ENCODE measurements at places on chromosomes 16 and 17. TPM values are rescaled to one million over a fixed set of nuclear protein-coding genes. Genes with fewer than 3 reads are reported as not detected.
A peak's percentile ranks its signal among the peaks of the same experiment; 100 is the strongest.

The OR1F1 gene
- polyA plus RNA-seq, result not detected

The MYO18A gene
- polyA plus RNA-seq, result 292 TPM

DNA sequence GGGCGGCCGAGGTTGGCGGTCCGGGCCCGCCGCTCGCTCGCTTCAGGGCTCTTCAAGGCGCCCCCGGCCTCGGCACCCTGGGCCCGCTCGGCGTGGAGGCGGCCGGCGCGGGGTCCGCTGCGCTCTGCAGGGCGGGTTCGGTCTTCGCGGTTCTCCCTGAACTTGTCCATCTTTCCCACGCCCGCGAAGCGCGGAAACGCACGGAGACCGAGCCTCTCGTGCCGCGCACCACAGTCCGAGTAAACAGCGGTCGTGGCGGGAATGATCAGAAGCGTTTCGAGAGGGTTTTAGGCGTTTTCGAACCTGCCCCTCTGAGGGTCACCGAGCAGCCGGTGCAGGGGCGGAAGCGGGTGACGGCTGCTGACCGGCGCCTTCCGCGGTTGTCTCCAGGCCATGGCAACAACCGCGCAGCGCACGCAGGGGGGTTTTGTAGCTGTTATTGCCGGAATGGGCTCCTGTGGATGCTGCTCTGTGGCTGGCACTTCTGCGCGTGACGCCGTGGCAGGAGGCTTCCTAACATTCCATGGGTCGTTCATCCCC lies 414 bp downstream of the NARF start:
- DNase-seq, result no peak

The KCNG4 gene
- 0.03 TPM for polyA plus RNA-seq

The APOBR gene
- 0.67 TPM for polyA plus RNA-seq

DNA sequence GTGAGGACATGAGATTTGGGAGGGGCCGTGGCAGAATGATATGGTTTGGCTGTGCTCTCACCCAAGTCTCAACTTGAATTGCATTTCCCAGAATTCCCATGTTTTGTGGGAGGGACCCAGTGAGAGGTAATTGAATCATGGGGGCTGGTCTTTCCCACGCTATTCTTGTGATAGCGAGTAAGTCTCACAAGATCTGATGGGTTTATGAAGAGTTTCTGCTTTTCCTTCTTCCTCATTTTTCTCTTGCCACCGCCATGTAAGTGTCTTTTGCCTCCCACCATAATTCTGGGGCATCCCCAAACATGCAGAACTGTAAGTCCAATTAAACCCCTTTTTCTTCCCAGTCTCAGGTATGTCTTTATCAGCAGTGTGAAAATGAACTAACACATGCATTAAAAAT lies 40.6 kb downstream of the CCT6B start:
- no peak for DNase-seq

GRCh38 chr16:88558457-88559442 lies 11.5 kb upstream of the ZC3H18 start:
- DNase-seq, result peak; percentile 56

The EPOP gene
- 0.51 TPM for polyA plus RNA-seq

DNA sequence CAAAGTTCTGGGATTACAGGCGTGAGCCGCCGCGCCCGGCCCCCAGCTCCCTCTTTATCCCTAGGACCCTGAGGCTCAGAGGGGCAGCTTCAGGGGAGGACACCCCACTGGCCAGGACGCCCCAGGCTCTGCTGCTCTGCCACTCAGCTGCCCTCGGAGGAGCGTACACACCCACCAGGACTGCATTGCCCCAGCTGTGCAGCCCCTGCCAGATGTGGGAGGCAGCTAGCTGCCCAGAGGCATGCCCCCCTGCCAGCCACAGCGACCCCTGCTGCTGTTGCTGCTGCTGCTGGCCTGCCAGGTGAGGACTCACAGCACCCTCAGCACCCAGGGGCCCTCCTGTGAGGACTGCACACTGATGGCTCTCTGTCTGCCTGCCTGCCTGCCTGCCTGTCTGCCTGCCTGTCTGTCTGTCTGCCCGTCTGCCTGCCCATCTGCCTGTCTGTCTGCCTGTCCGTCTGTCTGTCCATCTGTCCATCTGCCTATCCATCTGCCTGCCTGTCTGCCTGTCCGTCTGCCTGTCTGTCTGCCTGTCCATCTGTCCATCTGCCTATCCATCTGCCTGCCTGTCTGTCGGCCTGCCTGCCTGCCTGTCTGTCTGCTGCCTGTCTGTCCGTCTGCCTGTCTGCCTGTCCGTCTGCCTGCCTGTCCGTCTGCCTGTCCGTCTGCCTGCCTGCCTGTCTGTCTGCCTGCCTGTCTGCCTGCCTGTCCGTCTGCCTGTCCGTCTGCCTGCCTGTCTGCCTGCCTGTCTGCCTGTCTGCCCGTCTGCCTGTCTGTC lies 5.0 kb downstream of the GCGR start:
- DNase-seq, result no peak

The KCTD5 gene
- 24.4 TPM for polyA plus RNA-seq

- no peak for DNase-seq
Observed at GRCh38 chr16:77308163-77308561, 109.0 kb downstream of the SYCE1L start.

The MMP28 gene
- polyA plus RNA-seq, result 3.6 TPM

GRCh38 chr16:47386201-47386718 lies 74.6 kb downstream of the ITFG1 start:
- no peak for DNase-seq

DNA sequence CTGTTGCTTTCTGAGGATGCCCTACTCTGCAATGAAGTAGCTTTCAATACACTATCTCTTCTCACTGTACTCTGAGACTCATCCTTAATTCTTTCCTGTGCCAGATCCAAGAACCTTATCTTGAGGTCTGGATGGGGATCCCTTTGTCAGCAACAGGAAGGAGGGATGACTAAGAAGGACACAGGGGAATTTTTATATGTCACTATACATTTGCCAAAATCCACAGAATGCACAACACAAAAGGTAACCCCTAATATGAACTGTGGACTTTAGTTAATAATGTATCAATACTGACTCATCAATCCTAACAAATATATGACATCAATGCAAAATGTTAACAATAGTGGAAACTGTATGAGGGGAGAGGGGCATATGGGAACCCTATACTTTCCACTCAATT lies 4.7 kb upstream of the RBBP6 start:
- no peak for DNase-seq

DNA sequence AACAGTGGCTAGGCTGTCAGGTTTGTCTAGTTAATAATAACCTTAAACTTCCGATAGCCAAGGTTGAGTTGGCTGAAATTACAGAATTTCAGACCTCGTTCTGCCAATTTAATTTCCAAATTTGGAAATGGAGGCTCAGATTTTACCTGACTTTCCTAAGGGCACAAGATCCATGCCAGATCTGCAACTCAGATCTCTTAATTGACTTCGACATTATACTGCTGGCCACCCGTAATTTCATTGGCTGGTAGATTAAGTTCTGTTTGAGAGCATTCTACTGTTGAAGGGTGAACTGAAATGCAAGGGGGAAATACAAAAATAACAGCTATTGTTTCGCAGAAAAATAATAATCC lies 210.8 kb downstream of the CNTNAP4 start:
- no peak for DNase-seq

The FBXO31 gene
- 27.1 TPM for polyA plus RNA-seq

The CLEC3A gene
- not detected for polyA plus RNA-seq

- no peak for DNase-seq
Observed at GRCh38 chr17:40061609-40062038, 1.1 kb upstream of the THRA start.

- no peak for DNase-seq
Observed at GRCh38 chr16:64679976-64680690, 441.7 kb downstream of the CDH11 start.

DNA sequence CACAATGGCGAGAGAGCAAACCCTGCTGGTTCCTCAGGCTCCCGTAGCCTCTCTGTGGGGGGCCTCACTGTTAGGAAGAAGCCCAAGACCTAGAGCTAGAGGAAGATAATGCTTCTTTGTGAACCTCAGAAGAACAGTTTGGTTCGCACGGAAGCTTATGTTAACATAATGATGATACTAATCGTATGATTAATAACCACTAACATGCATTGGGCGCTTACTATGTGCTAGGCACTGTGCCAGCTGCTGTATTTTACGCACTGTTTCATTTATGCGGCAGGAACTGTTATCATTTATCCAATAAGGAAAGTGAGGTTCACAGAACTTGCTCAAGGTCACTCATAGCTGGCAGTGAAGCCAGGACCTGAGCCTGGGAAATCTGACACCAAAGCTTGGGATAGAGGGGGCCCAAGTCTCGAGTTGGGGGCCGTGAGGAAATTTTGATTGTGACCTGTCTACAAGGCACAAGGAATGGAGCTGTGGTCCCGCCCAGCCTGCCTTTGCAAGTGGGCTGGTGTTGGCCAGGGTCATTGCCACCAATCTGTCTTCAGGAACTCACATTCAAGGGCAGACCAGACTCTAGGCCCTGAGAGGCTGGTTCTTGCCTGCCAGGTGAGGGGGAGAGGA lies 6.8 kb downstream of the PRCD start:
- no peak for DNase-seq

GRCh38 chr17:73803964-73804435 lies 159.8 kb upstream of the SDK2 start:
- DNase-seq, result no peak

All from forelimb muscle (tissue), 1 donor.